ENCODE measurements at places on chromosomes 7 and 10. TPM values are rescaled to one million over a fixed set of nuclear protein-coding genes. Genes with fewer than 3 reads are reported as not detected.

Gene MDH2
- polyA plus RNA-seq: 177 TPM

Gene STEAP4
- 0.09 TPM for polyA plus RNA-seq

Gene TBRG4
- polyA plus RNA-seq: 50.5 TPM

Gene RGS10
- 42.7 TPM for polyA plus RNA-seq

Gene POM121C
- 34.0 TPM for polyA plus RNA-seq

Gene CPA2
- not detected for polyA plus RNA-seq

Gene PKD2L1
- not detected for polyA plus RNA-seq

Gene LEP
- polyA plus RNA-seq: not detected

Gene PAPSS2
- 0.13 TPM for polyA plus RNA-seq

Gene LRGUK
- polyA plus RNA-seq: 0.08 TPM

Gene PLEKHA1
- polyA plus RNA-seq: 24.0 TPM

Gene GNGT1
- not detected for polyA plus RNA-seq
